ENCODE measurements at places on chromosomes 6 and 20.

DNA sequence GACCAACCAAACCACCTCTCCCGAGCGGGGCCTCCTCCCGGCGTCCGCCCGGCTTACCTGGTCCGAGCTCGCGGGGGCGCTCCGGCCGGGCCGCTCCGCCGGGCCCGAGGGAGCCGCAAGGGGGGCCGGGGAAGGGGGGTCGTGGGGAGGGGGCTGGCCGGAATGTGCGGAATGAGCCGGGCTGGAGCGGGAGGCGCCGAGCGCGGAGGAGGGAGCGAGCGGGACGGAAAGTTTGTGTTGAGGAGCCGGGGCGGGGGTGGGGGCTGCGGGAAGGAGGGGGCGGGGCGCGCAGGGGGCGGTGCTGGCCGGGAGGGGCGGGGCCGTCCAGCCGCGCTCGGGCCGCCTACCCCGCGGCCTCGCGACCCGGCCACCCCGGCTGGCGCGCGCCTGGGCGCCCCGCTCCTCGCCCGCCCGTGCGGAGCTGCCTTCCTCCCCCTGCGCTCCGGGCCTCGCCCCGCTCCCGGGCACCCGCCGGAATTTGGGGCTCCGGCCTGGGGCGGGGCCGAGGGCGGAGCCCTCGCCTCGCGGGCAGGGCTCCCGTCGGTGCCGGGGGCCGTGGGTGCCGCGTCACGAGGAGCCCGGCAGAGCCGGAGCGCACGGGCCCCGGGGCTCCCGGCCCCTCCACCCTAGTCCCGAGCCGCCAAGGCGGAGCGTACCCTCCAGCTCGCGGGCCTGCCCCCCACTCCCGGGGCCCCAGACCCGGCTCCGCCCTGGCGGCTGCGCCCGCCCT is at the start of gene TEAD3:
Gene TEAD3, minus strand, starts transcription at position 239 of the 730 bp plus-strand sequence.
- no peak for DNase-seq

GRCh38 chr20:9488063-9488462 is 26.3 kb upstream of the LAMP5 start:
- no peak for DNase-seq

DNA sequence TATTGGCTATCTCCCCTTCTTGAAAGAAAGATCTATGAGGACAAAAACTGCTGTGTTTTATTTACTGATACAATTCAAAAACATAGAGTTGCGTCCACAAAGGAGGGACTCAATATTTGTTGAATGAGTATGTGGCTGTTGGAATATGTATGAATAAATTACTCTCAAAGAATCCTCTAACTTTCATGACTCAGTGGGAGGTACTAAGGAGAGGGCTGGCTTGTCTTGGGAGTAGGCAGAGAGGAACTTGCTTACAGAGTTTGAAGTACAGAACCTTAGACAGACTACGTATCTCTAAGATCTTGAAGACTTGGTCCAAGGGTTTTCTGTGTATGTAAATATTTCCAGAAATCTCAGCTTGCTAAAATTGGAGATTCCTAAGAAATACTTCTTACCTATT is 504.0 kb upstream of the PTCHD4 start:
- DNase-seq = no peak

- DNase-seq = no peak
Observed at GRCh38 chr6:11822346-11822745, 43.7 kb upstream of the ADTRP start.

- no peak for DNase-seq
Observed at GRCh38 chr20:53940360-53940702, 130.1 kb downstream of the BCAS1 start.

- DNase-seq = no peak
Observed at GRCh38 chr6:75735491-75736186, 13.4 kb upstream of the MYO6 start.

- no peak for DNase-seq
Observed at GRCh38 chr6:11381801-11382513, 149.5 kb upstream of the NEDD9 start.

DNA sequence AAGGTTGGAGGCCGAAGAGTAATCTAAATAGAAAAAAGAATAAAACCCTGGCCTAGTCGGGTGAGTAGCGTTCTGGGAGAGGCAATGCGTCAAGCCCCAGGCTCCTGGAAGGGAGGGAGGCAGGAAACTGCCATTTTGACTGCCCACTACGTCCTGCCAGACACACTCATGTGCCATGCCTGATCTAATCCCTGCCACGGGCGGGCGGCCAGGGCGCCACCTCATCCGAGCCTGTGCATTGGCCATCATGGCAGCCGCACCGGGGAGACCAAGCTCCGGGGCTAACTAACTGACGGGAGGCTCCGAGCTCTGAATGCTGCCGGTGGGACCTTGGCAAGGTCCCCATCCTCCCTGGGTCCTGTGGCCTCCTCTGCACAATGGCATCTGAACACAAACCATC is 68.8 kb downstream of the INSM1 start:
- no peak for DNase-seq

DNA sequence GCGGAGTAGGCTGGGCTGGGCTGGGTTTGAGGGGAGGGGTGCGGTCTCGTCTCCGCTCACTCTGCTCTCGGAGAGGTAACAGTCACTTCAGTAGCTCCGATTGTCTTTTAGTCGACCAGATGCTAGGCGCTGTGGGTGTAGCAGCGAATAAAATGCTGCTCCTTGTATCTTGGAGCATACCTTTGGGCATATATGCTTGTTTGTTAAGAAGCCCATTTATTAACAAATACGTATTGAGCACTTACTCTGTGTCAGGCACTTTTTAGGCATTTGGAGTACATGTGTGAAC is 545 bp downstream of the ACTR5 start:
- DNase-seq = peak; percentile 60

DNA sequence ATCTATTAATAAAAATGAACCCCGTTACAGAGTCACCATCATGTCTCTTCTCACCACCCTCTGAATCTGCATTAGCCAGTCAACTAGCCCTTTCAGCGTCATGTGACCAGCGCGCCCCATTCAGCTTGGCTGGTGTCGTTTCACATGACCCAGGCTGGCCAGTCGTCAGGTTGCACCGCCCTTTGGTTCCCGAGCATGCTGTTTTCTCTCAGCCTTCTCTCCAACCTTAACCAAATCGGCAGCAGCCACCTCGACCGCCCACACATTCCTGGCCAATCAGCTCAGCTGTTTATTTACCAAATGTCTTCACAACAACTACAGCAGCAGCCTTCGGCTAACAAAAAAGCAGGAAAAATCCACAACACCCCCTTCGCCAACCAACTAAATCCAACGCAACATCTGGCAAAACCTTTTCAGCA is 5.6 kb downstream of the SRSF3 start:
- no peak for DNase-seq

- peak; percentile 63 for DNase-seq
Observed at GRCh38 chr6:37536491-37537190, 36.9 kb upstream of the CCDC167 start.

DNA sequence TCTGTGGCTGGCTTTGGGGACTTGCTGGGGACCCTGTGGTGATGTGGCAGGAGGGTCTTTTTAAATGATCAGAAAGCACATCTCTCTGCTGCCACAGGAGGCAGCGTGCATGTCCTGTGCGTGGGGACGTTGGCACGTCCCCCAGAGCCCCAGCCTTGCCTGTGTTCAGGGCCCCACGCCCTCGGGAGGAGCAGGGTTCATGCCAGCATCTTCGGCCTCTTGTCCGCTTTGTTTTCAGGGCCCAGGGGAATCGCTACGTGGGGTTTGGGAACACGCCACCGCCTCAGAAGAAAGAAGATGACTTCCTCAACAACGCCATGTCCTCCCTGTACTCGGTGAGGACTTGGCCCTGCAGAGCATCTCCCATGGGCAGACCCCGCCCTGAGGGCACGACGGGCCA is 6.0 kb downstream of the ARFGAP1 start:
- no peak for DNase-seq

- DNase-seq = no peak
Observed at GRCh38 chr6:129908356-129908755, 47.2 kb upstream of the TMEM244 start.

DNA sequence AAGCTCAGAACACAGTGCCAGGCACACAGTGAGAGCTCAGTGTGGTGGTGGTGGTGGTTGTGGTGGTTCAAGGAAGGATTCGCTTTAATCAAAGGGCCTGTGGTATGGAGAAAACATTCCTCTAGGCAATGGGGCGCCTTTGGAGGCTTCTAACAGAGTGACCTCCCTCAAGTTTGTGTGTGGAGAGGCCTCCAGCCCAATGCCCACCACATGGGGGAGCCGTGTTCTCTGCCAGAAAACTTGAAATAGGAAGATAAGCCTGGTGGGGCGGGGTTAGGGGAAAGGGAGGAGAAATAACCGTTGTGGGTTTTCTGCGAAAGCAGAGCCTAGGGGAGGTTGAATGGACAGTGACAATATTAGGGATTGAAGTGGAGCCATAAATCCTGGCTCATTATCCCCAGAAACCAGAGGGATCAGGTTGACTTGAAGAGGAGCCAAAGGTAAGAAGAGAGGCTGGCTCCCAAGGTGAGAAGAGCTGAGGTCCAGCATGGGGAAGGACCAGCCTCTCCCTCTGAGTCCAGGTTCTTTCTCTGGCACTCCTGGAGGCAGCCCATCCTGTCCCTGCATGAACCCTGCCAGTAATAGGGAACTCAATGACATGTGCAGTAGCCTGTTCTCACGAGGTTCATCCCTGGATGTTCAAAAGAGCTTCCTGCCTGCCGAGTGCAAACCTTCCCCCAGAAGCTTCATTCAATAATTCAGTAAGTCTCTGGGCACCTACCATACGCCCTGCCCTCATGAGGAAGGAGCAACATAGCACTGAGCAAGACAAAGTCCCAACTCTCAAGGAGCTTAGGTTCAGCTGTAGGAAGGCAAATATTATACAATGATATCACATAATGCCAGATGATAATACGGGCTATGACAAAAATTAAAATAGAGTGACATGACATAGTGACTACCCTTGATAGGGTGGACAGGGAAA is 51.4 kb downstream of the TGM2 start:
- DNase-seq = peak; percentile 31

GRCh38 chr6:81668615-81669047 is 83.8 kb downstream of the TENT5A start:
- DNase-seq = no peak

DNA sequence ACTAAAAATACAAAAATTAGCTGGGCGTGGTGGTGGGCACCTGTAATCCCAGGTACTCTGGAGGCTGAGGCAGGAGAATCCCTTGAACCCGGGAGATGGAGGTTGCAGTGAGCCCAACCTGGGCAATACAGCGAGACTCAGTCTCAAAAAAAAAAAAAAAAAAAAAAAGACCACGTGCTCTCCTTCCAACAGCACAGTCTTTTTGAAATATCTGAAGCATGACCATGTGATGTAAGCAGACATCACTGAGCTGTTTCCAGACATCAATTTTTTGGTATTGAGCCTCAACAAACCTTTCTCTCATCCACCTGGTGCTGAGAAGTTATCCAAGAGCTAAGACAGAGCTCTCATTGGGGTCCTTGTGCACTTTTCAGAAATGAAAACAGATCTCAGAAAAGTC is 249.2 kb downstream of the FOXA2 start:
- DNase-seq = no peak

GRCh38 chr6:68108233-68108835 is 526.7 kb upstream of the ADGRB3 start:
- no peak for DNase-seq
